ENCODE measurements at places on chromosomes 6 and 20. TPM values are rescaled to one million over a fixed set of nuclear protein-coding genes. Genes with fewer than 3 reads are reported as not detected.

Gene DEFB124
- polyA plus RNA-seq = not detected

Gene EPPIN
- not detected for polyA plus RNA-seq

- H3K36me3 ChIP-seq = no peaks in the 10 kb centered on the region
- H3K27me3 ChIP-seq = no peaks in the 10 kb centered on the region
- H3K4me1 ChIP-seq = no peaks in the 10 kb centered on the region
- H3K4me3 ChIP-seq = no peak overlapping the region
These were observed 212.3 kb upstream of the ZNF217 start for GRCh38 chr20:53805895-53806384.

DNA sequence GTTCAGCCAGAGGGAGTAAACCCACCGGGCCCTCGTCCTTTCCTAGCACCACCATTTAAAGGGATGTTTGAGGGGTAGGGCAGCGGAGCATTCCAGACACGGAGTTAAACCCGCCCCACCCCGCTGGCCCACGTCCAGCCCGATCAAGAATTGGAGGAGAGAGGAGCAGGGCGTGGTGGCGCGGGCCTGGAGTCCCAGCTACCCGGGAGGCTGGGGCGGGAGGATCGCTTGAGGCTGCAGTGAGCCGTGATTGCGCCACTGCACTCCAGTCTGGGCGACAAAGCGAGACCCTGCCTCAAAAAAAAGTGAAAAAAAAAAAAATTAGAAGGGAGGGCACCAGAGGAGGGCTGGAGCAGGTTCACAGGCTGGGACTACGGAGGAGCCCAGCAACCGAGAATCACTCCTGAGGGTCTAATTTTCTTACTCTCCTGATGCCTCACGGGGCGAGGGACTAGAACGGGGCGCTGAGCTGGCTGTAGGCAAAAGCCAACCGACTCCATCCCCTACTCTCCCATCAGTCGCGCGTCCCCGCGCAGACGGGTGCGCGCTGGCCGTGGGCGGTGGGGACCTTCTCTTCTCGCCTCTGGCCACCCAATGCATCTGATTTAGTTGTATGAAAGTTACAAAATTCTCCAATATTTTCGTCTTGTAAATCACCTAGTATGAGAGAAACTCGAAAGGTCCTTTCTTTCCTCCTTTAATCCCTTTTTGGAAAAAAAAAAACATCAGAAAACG lies 6.1 kb upstream of the HSPA1B start:
- no peak for DNase-seq
- H3K36me3 ChIP-seq = no peaks in the 10 kb centered on the region
- H3K27me3 ChIP-seq = no peaks in the 10 kb centered on the region
- peak overlapping the region; percentile 95 for H3K27ac ChIP-seq
- peaks cover 45% of the 10 kb centered on the region for H3K4me1 ChIP-seq

DNA sequence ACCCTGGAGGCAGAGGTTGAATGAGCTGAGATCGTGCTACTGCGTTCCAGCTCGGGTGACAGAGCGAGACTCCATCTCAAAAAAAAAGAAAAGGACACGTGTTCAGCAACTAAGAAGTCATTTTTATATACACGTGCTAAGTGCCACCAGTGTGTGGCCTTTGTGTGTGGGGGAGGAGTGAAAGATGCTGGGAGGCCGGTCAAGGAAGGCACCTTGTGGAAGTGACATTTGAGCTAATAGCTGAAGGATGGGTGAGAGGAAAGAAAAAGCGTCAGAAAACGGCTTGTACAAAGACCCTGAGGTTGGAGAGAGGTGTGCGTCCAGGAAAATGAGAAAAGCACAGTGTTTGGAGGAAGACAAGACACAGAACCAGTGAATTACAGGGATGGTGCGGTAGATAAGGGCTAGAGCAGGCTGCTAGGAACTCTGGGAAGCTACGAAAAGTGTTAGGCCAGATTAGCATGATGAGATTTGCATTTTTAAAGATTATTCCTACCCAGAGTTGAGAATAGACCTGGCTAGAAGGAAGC lies 11.6 kb downstream of the RREB1 start:
- no peak for DNase-seq
- no peak overlapping the region for H3K4me3 ChIP-seq
- H3K36me3 ChIP-seq = peaks cover 6% of the 10 kb centered on the region

DNA sequence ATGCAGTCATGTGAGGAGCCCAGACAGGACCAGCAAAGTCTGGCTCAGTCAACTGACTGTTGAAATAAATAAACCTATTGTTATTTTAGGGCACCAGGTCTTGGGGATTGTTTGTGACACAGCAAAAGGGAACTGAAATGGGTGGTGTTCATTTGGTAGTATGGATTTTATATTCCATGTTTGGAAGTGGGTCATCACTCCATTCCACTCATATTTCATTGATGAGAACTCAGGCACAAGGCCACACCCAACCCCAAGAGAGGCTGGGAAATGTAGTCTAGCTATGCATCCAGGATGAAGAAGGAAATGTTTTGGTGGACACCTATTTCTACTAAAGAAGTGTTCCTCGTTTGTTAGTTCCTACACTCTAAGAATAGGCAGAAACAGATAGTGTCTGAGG lies 64.9 kb upstream of the BTBD3 start:
- DNase-seq = no peak
- no peak overlapping the region for H3K4me3 ChIP-seq
- peaks cover 1% of the 10 kb centered on the region for H3K27me3 ChIP-seq
- H3K36me3 ChIP-seq = no peaks in the 10 kb centered on the region
- H3K4me1 ChIP-seq = no peaks in the 10 kb centered on the region

GRCh38 chr6:152220786-152221185 lies 413.3 kb downstream of the ESR1 start:
- DNase-seq = no peak
- no peak overlapping the region for H3K27ac ChIP-seq
- peaks cover 31% of the 10 kb centered on the region for H3K36me3 ChIP-seq
- H3K27me3 ChIP-seq = no peaks in the 10 kb centered on the region
- no peaks in the 10 kb centered on the region for H3K4me1 ChIP-seq

Gene TRIM15
- polyA plus RNA-seq = not detected

GRCh38 chr20:3204124-3204794 lies at the start of gene DDRGK1:
Gene DDRGK1, minus strand, starts transcription at chr20:3204682. Its CDS starts 55 bp downstream, at chr20:3204627.
- peak within 1 kb of the TSS; percentile 94 for H3K27ac ChIP-seq
- H3K4me3 ChIP-seq = peak within 1 kb of the TSS; percentile 93
- peaks cover 32% of the 10 kb centered on the region for H3K36me3 ChIP-seq
- H3K4me1 ChIP-seq = peaks cover 42% of the 10 kb centered on the region
- peak; percentile 89 for DNase-seq

DNA sequence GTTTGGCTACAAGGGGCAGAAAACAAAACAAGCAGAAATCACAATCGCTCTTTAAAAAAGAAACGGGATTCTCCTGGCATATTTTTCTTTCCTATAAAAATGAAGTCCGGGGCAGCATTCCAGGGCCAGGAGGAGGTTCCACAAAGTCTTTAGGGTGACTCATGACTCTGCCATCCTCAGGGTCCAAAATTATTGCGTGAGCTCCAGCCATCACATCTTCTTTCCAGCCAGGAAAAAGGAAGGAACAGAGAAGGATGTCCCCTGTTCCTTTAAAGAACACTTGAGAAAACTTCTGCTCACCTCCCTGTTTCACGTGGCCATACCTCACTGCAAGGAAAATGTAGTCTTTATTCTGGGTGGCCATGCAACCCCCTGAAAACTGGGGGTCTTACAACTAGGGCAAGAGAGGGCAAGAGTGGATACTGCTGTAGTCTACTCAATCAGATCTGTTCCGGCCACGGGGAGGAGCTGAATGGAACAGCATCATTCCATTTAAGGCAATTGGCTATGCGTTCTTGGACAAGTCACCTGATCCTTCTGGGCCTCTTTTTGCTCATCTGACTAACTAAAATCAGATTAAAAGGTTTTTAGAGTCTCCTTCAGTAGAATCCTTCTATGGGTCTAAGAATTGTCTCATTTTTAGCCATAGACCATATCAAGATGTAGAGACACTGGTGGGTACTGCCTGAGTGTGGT lies 49.4 kb downstream of the CTCFL start:
- H3K36me3 ChIP-seq = no peaks in the 10 kb centered on the region

DNA sequence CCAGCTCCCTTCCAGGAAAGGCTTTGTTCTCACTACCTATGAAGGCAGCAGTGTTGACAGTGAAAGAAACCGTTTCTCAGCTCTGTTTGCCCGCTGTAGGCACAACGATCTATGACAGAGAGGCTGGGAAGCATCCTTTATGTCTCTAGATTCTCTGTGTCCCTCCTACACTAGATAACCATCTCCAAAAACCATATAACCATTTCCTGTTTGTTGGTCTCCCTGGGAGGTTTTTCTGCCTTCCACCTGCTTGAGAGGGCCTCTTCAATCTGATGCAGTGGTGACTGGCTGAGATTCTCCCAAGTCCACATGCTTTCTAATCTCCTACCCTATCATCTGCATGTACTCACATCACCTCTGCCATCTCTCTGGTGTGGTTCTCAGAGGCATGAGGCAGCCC lies 32.0 kb upstream of the TMEM217 start:
- no peak for DNase-seq
- peaks cover 72% of the 10 kb centered on the region for H3K36me3 ChIP-seq
- H3K4me3 ChIP-seq = peak overlapping the region; percentile 12
- peak overlapping the region; percentile 69 for H3K27ac ChIP-seq
- H3K4me1 ChIP-seq = peaks cover 14% of the 10 kb centered on the region
- no peaks in the 10 kb centered on the region for H3K27me3 ChIP-seq

GRCh38 chr20:1934156-1934555 lies 38.9 kb downstream of the SIRPA start:
- H3K4me1 ChIP-seq = no peaks in the 10 kb centered on the region
- DNase-seq = no peak
- H3K27ac ChIP-seq = no peak overlapping the region
- no peak overlapping the region for H3K4me3 ChIP-seq
- H3K27me3 ChIP-seq = peaks cover 55% of the 10 kb centered on the region
- no peaks in the 10 kb centered on the region for H3K36me3 ChIP-seq

DNA sequence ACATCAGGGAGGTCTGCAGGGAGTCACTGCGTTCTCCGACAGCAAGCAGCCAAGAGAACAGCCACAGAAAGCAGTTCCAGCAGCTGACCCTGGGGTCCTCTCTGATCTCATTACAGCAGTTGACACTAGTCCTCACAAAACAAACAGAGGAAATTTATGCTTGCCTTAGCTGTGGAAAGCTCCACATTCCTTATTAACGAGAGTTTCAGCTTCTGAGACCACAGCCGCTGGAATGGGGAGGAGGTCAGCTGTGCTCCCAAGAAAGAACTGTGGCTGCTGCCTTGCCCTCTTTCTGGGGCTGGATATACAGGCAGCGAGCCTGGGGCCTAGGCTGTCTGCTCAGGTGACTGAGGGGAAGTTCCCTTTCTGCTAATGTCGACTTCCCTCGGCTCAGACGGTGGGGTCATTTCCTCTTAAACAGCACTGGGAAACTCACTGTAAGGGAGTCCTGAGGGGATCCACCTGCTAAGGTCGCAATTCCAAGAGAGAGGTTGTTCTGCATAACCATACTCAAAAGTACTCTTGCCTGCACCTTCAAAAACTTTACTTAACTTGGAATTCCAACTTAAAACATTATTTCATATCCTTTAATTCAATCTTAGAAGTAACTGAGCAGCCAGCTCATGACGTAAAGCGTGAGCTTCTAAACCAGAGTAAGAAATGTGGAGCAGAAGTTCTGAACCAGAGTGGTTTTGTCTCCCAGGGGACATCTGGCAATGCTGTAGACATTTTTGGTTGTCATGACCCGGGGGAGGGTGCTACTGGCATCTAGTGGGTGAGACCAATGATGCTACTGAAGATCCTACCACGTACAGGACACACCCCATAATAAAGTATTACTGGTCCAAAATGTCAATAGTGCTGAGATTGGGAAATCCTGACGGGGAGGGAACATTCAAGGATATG lies 80.3 kb downstream of the BACH2 start:
- no peak overlapping the region for H3K27ac ChIP-seq
- H3K27me3 ChIP-seq = no peaks in the 10 kb centered on the region
- peak overlapping the region; percentile 74 for H3K4me3 ChIP-seq
- no peaks in the 10 kb centered on the region for H3K36me3 ChIP-seq
- peaks cover 24% of the 10 kb centered on the region for H3K4me1 ChIP-seq

DNA sequence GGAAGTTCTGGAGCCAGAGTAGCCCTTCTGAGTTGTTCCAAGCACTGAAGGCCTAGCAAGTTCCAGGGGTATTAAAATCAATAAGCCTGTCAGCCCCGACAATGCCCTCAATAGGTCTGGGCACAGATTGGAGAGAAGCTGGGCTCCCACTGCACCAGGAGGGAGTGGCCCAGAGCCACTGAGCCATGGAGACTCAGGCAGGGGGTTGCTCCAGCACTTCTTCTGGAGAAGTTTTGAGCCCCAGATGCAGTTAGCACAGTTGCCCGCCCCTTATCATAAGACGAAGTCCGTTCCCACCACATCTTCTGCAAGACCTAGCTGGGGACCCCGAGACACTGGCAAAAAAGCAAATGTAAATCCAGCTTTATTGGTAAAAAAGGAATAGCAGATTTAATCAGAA lies 13.0 kb downstream of the DEFB132 start:
- peaks cover 9% of the 10 kb centered on the region for H3K4me1 ChIP-seq
- peak; percentile 9 for DNase-seq
- H3K4me3 ChIP-seq = no peak overlapping the region
- no peak overlapping the region for H3K27ac ChIP-seq
- no peaks in the 10 kb centered on the region for H3K27me3 ChIP-seq

Gene KCNQ2
- polyA plus RNA-seq = not detected

Gene MAP3K7
- 18.3 TPM for polyA plus RNA-seq

DNA sequence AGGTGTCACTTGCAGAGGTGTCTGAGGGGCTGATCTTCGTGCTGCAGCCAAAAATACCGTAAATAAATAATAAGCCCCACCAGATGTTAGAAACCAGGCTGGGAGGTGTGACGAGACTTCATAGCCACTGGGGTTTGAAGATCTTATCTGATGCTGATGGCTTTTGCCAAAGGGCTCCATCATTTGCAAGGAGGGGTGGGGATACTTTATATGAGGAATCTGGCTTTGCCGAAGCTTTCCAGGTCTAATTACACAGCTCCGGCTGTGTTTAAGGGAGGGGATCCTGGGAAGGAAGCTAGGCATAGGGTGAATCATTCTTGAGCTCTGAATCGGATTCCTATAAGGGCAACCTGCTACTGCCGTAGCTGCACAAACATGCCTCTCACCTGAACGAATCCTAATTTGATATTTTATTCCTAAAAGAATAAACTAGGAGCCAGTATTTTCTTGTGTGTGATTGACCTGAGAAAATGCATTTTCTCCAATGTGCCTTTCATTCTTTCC lies 249.6 kb downstream of the SOD2 start:
- H3K36me3 ChIP-seq = no peaks in the 10 kb centered on the region
- H3K27ac ChIP-seq = no peak overlapping the region
- no peak for DNase-seq
- H3K27me3 ChIP-seq = peaks cover 19% of the 10 kb centered on the region
- H3K4me3 ChIP-seq = no peak overlapping the region

GRCh38 chr6:157806856-157807215 lies 16.2 kb upstream of the SNX9 start:
- H3K4me3 ChIP-seq = no peak overlapping the region
- H3K27me3 ChIP-seq = no peaks in the 10 kb centered on the region
- H3K36me3 ChIP-seq = no peaks in the 10 kb centered on the region
- H3K27ac ChIP-seq = no peak overlapping the region
- no peak for DNase-seq
- peaks cover 6% of the 10 kb centered on the region for H3K4me1 ChIP-seq

Gene LTB
- polyA plus RNA-seq = 1,173 TPM

Gene PGC
- polyA plus RNA-seq = not detected

Gene TINAG
- polyA plus RNA-seq = not detected

Gene BTN2A1
- 9.6 TPM for polyA plus RNA-seq

Gene FNDC1
- polyA plus RNA-seq = not detected

- H3K4me1 ChIP-seq = peaks cover 11% of the 10 kb centered on the region
- peaks cover 12% of the 10 kb centered on the region for H3K36me3 ChIP-seq
- no peaks in the 10 kb centered on the region for H3K27me3 ChIP-seq
- no peak overlapping the region for H3K27ac ChIP-seq
These were observed 154.3 kb downstream of the NFATC2 start for GRCh38 chr20:51388227-51388626.

Gene FAM83C
- not detected for polyA plus RNA-seq

Measured in naive thymus-derived CD8-positive, alpha-beta T cell (primary cell).